ENCODE measurements at places on chromosomes 7 and 10.

- DNase-seq, result no peak
Observed at GRCh38 chr7:140041659-140042385, 20.9 kb downstream of the PARP12 start.

GRCh38 chr10:132663666-132664365 is 122.1 kb downstream of the NKX6-2 start:
- DNase-seq, result no peak

GRCh38 chr7:107951172-107951787 is 51.7 kb downstream of the LAMB1 start:
- DNase-seq, result no peak

DNA sequence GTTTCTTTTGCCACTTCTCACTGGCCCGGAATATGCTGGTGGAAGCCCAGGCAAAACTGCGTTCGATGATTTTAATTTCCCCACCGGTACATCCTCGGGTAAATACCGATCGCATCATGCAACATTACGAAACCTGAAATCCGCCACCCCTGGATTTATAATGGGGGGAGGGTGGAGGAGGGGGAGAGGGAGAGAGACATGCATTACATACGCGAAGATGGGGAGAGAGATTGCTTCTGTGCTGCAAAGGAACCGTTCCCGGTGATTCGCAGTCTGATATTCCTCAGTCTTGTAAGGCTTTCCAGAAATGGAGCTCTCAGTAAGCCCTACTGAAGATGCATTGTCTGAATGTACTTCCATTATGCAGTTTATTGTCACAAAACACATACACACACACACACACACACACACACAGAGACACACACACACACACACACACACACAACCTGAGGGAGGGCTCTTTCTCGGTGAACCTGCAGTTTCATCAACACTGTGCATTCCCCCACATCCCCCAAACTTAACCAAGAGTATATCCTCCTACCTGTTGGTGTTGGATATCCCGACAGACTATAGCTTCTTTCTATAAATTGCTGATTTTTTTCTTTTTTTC is 741 bp downstream of the GPR85 start:
- DNase-seq, result peak; percentile 18

GRCh38 chr10:124414076-124414475 is 4.6 kb downstream of the OAT start:
- no peak for DNase-seq

DNA sequence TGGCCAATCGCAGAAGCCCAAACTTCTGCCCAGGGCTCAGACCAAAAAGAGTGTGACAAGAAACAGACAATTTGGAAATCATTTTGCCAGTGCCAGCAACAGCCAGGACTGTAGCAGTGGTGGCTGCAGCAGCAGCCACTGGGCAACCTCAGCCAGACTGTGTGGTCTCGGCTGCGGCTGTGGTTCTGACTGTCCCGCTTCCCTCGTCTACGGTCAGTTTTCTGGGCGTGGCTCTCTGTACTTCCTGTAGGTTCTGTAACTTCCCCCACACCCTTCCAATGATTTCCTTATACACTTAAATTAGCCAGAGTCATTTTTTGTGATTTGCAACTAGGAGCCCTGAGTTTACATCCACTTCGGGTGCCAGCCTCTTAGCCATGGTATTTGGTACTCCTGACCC is 39.9 kb downstream of the CYTH3 start:
- DNase-seq, result no peak

- no peak for DNase-seq
Observed at GRCh38 chr7:40477094-40477493, 342.3 kb downstream of the SUGCT start.

DNA sequence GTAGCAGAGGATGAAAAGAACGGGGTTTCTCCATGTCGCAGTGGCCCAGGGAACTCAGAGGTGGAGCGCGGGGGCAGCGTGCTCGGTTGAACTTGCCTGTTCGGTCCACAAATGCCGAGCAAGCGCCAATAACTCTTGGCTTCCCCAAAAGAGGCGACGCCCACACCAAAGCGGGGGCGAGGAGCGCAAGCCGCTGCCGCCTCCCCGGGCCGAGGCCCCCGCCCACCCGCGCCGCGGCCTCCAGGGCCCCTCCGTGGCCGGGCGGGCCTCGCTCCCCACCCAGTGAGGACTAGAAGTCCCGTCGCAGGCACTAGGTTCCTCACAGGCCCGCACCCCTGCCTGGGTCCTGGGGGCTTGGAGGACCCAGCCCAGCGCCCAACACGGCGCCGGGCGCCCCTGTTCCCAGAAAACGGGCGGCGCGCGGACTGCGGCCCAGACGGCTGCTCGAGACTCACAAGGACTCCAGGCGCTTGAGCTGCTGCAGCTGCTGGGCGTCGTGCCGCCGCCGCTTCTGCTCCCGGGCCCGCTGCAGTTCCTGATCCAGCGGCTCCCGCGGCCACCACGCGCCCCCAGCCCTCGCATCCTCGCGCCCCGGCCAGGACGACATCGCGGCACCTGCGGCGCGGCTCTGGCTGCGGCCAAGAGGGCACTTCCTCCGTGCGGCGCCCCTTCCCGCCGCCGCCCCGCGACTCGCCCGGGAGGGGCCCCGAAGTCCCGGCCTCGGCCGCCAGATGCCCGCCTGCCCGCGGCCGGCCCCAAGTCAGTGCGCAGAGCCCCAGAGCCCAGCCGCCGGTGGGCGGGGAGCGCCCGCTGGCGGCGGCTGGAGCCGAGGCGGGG is 14.6 kb upstream of the FKBP9 start:
- peak; percentile 72 for DNase-seq

- no peak for DNase-seq
Observed at GRCh38 chr10:51585742-51586141, 113.7 kb downstream of the CSTF2T start.

DNA sequence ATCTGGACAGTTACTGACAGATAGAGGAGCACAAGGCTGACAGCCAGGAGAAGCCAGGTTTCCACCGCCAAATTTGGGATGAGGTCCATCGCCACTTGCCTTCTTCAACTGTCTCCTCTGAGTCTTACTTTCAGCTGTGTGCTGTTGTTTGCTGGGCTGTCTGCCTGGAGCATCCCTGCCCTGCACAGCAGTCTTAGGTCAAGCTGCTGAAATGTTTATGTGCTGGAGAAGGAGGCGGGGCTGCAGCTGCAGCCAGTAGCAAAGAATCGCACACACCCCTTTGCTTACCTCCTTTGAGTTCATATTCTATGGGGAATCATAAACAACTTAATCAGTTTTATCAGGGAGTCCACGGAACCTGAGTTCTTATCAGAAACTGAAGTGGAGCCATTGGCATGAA is 20.1 kb upstream of the CYP3A5 start:
- no peak for DNase-seq

GRCh38 chr7:41997151-41997550 is 239.9 kb downstream of the GLI3 start:
- DNase-seq, result no peak

- DNase-seq, result no peak
Observed at GRCh38 chr10:33143160-33143728, 185.2 kb upstream of the ITGB1 start.

- no peak for DNase-seq
Observed at GRCh38 chr10:122233857-122234348, 37.2 kb upstream of the BTBD16 start.

- no peak for DNase-seq
Observed at GRCh38 chr7:3520206-3520605, 219.2 kb downstream of the SDK1 start.

DNA sequence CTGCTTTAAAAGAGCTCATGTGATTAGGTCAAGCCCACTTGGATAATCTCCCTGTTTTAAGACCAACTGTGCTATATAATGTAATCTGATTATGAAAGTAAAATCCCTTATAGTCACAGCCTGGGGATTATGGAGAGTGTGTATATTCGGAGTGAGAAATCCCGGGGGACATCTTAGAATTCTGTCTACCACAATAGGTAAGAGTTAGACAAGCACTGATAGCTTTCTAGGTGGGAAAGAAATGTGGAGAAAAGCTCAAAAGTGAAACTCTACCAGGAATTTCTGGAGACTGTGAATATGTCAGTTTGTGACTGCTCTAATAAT is 2.9 kb upstream of the VCL start:
- DNase-seq, result no peak

- DNase-seq, result peak; percentile 15
Observed at GRCh38 chr10:43667317-43667731, 18.6 kb upstream of the ZNF32 start.

DNA sequence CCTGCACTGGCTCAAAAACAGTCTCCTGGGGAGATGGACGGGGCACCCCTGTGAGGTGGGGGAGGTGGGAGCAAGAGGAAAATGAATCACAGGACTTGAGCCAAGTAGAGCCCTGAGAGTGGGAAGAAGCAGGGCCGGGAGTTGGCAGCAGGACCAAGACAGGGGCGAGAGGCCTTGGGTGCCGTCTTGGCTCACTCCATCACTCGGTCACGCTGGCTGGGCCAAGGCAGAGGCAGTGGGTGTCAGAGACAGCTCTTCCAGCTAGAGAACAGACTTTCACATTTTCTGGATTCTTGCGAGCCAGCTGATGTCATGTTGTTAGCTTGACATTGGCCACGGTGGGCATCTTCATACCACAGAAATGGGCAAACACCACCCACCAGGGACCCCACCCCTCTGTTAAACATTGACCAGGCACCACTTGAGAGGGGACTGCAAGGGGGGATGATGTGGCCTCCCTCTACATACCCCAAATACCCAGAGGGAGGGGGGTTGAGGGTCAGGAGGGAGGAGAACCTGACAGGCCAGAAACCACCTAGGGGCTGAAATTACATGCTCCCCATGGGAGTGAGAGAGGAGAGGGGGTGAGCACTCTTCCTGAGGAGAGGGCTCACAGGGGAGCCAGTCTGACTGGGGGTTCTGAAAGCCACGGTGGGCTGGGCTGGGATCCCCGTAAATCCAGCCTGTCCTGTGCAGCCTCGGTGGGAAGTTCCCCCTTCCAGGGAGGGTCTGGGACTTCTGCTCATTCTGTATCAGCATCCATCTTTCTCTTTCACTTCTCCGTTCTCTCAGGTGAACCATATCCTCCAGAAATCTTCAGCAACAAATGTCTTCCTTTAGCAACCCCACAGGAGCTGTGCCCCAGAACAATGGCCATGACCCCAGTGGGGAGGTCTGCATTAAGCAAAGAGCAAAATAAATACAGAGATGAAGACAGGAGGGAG is 19.6 kb downstream of the CAMK2B start:
- DNase-seq, result no peak

- DNase-seq, result no peak
Observed at GRCh38 chr10:86226781-86227201, 139.8 kb downstream of the GRID1 start.

GRCh38 chr7:33996899-33997298 is 91.6 kb downstream of the BMPER start:
- no peak for DNase-seq

DNA sequence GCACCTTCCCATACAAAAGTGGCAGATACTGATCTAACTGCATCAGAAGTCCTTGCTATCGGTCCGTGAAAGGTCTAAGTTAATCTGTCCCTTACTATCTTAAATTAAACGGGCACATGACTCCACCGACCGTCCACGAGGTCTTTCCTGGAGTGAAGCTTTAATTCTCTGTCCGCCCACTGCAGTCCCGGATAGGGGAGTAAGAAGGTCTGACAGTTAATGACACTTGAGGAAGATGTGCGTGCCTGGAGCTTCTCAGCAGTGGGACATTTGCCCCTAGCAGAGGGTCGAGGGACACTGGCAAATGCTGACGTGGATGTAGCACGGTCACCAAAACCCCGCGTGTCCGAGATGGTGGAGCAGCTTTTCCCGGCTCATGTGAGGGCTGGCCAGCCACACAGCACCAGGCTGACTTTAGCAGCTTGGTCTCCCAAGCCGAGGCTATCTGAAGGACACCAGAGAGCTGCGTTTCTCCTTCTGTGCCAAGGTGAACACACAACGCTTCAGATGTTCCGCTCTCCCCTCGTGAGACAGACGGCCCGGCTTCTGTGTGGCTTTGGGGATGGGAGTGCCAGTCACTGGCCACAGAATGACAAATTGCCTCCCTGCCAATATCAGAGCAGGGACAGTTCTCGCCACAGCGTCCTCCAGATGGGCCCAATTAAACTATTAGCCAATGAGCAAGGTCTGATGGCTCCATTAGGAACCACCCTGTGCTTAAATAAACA is 86.6 kb downstream of the ADARB2 start:
- DNase-seq, result no peak

DNA sequence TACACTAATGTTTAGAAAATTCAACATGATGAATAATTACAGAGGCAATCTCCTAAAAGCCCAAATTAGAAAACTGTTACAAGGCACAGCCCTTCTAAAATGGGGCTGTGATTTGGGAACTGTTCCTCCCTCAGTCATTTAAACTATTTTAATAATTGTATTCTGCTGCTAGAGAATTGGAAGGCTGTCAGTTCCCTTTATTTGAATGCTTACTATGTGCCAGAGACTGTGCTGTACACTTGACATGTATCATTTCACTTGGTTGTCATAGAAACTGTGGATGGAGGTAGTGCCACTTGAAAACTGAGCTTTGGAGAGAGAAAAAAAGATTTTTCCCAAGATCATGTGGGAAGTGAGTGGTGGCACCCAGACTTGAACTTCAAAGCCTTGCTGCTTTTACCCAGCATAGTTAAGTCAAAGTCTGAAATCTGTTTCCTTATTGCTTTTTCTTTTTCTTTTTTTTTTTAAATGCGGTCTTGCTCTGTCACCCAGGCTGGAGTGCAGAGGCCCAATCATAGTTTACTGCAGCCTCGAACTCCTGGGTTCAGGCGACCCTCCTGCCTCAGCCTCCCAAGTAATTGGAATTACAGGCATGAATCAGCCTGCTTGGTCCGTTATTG is 23.6 kb downstream of the UBE2D1 start:
- no peak for DNase-seq

DNA sequence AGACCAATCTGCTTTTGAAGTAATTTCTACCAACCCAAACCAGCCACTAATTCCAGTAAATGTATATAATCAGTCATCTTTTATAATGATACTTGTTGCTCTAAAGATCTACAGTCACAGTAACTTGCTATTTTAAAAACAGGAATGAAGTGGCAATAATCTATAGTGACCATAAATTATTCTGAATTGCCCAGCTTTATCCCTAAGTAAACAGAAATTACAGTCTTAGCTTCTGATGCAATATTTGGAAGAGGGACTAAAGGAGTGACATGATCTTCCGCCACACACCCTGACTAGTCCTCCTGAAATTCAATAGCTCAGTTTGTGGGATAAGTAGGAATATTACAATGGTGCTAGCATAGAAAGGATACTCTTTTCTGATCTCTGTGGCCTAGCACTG is 96.1 kb downstream of the ATE1 start:
- DNase-seq, result no peak

DNA sequence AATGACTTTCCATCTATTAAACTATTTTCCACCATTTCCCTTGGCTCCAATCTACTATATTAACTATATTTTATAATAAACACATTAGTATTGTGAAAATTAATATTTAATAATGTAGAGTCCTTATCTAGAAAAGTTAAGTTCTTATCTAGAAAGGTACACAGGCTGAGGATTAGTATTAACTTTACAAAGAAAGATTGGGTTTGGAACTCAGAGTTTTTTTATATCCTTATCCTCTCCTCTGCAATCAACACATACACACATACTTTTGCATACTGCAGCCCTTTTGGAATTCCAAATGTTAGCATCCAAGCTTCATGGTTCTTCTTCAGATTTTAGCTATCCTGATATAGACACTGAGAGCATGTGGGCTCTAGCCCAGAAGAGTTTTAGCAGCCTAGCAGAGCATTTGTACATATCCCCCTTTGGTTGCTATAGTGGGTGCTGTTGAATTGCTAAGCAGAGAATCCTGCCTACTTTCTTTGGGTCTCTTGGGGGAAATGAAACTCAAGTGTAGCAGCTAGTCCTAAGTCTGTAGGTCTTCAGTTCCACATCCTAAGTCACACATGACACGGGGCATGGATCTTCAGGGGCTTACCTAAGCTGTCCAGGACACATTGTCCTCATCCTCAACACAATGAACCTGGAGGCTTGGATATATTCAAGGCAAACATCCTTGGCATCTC is 874.6 kb downstream of the LRMDA start:
- DNase-seq, result no peak

- no peak for DNase-seq
Observed at GRCh38 chr7:64875258-64875657, 27.8 kb upstream of the ZNF273 start.
